ENCODE measurements at places on chromosomes 1 and 21. TPM values are rescaled to one million over a fixed set of nuclear protein-coding genes. Genes with fewer than 3 reads are reported as not detected.

DNA sequence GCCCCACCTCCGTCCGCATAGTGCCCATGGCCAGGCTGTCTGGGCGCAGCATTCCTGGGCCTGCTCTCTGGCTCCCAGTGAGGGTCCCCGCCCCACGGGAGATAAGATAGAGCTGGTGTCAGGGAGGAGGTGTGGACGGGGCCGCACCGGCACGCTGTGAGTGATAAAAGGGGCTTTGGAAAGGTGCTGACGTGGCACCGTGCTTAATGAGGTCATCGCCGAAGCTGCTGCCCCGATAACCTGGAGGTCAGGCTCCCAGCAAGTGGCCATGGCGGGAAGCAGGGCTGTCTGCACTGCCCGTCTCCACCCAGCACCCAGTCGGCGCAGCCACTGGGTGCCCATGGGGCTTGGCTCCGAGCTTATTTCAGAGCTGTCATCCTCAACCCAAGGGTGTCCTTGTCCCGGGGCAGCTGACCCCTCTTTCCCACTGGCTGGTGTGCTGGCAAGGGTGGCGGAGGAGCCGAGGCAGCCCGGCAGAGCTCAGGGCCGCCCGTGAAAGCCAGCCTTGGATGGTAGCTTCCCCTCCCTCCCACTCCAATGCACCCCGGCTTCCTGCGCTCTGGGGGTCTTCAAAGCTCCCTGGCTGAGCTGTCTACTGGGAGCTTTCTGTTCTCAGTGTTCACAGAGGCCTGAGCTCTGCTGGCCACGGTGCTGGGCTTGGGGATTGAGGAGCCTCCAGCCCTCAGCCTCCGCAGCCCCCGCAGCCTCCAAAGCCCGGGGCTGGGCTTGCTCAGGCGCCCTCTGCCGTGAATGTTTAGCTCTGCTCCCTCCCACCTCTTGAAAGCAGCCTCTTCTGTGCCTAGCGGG lies 105.1 kb upstream of the ARHGEF16 start:
- no peaks in the 10 kb centered on the region for H3K4me1 ChIP-seq
- no peak overlapping the region for H3K27ac ChIP-seq
- no peak overlapping the region for H3K4me3 ChIP-seq

DNA sequence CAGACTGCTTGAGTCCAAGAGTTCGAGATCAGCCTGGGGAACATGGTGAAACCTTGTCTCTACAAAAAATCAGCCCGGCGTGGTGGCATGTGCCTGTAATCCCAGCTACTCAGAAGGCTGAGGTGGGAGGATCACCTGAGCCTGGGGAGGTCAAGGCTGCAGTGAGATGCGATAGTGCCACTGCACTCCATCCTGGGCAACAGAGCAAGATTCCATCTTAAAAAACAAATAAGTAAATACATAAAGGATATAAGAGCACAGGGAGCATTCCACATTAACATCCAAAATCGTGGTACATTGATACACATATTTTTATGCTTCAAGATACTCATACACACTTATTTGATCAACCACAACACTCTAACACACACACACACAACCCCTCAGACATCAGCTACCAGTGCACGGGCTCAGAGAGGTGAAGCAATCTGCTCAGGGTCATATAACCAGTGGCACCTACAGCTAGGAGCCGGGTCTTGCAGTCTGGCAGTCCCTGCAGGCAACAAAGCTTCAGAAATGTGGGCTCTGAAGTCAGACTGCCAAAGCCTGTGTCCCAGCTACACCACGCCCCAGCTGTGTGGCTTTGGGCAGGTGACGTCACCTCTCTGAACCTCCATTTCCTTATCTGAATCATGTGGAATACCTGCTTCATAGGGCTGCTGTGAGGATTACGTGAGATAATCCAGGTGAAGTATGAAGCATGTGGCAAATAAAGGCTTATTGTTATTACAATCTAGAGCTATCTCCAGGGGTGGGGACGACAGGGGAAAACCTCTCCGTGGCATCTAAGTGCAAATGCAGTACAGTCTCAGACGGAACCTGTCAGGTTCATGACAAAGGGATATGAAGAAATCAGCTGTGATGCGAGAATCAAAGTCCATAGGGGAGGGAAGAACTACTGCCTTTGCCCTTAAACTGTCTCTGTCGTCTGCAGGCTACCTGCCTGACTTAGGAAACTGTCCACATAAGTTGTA lies 4.8 kb upstream of the CRYBG2 start:
- peaks cover 2% of the 10 kb centered on the region for H3K36me3 ChIP-seq
- H3K4me3 ChIP-seq = peak overlapping the region; percentile 63
- peaks cover 6% of the 10 kb centered on the region for H3K27me3 ChIP-seq
- peak; percentile 72 for DNase-seq
- H3K4me1 ChIP-seq = peaks cover 46% of the 10 kb centered on the region

DNA sequence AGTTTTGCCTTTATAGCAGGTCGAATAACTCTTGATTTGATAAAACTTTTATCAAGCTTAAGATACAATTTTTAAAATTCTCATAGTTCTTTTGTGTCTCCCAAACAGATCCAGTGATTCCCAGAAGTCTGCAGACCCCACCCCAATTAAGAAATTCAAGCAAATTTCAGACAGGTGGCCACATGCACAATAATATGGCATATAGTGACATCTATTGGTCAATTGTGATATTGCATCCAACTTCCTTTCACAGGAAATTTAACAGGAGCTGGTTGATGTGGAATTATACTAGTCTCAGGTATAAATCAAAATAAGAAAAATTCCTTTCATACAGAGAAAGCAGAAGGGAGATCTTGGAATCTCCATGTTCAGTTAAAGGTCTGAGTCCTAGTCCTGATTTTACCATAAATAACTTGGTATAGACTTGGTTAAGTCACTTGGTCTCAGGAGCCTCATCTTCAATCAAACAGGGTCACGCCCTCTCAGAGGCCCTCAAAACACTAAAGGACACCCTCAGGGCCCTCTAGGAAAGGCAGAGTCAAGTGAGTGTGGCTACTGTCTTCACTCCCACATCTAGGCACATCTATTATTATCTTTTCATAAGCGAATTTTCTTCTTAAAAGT lies 24.1 kb downstream of the PIGM start:
- H3K4me3 ChIP-seq = no peak overlapping the region
- H3K36me3 ChIP-seq = no peaks in the 10 kb centered on the region
- H3K27ac ChIP-seq = no peak overlapping the region
- DNase-seq = no peak
- no peaks in the 10 kb centered on the region for H3K4me1 ChIP-seq

DNA sequence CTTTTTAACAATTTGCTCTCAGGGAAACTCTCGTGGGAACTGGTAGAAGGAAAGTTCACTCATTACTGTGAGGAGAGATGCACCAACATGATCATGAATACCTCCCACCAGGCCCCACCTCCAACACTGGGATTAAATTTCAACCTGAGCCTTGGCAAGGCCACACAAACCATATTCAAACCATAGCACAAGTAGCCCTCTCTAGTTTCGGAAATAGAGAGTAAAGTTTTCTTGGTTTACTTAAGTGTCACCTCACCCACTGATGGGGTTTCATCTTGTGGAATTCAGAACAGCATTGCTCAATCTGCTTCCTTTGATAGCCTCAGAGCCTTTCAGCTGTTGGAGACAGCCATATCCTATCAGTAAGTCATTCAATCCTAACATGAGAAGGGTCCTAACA lies 25.5 kb upstream of the CCSAP start:
- no peaks in the 10 kb centered on the region for H3K36me3 ChIP-seq
- H3K4me3 ChIP-seq = no peak overlapping the region
- DNase-seq = no peak
- H3K27me3 ChIP-seq = peaks cover 37% of the 10 kb centered on the region
- no peak overlapping the region for H3K27ac ChIP-seq

DNA sequence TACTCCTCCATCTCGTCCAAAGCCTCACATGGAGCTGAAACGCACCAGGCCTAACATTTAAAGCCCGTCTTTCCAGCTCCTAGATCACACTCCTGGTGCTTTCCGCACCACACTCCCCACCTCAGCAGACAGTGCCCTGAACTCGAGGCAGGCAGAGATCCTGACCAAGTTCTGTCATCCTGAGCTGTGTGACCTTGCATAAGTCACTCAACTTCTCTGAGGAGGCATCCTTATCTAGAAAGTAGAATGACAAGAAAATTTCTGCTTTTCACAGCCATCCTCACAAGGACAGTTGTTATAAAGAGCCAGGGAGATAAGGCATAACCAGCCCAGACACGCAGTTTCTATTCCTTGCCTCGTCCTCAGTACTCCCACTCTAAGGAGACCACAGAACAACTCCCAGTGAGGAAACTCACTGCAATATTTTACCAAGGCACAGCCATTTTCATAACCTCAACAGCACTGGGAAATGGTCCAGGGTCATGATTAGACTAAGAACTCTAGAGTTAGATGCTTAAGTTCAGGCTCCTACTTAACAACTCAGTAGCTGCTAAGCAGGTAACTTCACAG lies 3.1 kb downstream of the LRP8 start:
- peak overlapping the region; percentile 90 for H3K4me3 ChIP-seq
- peaks cover 39% of the 10 kb centered on the region for H3K4me1 ChIP-seq
- peaks cover 14% of the 10 kb centered on the region for H3K36me3 ChIP-seq
- H3K27ac ChIP-seq = peak overlapping the region; percentile 93

REG4 gene
- total RNA-seq = 10.3 TPM

DNA sequence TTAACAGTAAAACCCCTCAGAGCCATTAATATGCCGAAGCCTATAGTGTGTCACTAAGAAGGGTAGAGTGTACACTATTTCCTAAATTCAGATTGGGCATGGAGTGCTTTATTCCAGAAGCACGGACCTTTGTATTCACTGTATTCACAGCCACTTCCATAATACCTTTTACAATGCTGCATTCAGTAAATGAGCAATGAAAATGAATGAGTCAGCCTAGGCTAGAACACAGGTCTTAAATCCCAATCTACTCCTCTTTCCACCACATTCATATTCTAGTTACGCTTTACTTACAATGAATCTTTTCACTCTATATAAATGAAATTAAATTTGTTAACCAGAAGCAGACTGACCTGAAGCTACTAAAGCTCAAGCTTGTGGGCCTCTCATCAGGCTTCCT lies 13.0 kb upstream of the GORAB start:
- H3K27ac ChIP-seq = no peak overlapping the region
- no peak overlapping the region for H3K4me3 ChIP-seq
- no peaks in the 10 kb centered on the region for H3K36me3 ChIP-seq
- peaks cover 13% of the 10 kb centered on the region for H3K27me3 ChIP-seq

- no peaks in the 10 kb centered on the region for H3K4me1 ChIP-seq
- H3K36me3 ChIP-seq = no peaks in the 10 kb centered on the region
- H3K4me3 ChIP-seq = no peak overlapping the region
Measured at GRCh38 chr1:215730600-215730999, 163.5 kb downstream of the KCTD3 start.

GRCh38 chr21:38990424-38990794 lies 184.7 kb downstream of the ETS2 start:
- no peak overlapping the region for H3K27ac ChIP-seq
- no peak for DNase-seq
- H3K27me3 ChIP-seq = peaks cover 31% of the 10 kb centered on the region
- H3K4me3 ChIP-seq = no peak overlapping the region
- H3K36me3 ChIP-seq = no peaks in the 10 kb centered on the region
